ENCODE measurements at places on chromosomes 11 and 22.
A peak's percentile ranks its signal among the peaks of the same experiment; 100 is the strongest.

DNA sequence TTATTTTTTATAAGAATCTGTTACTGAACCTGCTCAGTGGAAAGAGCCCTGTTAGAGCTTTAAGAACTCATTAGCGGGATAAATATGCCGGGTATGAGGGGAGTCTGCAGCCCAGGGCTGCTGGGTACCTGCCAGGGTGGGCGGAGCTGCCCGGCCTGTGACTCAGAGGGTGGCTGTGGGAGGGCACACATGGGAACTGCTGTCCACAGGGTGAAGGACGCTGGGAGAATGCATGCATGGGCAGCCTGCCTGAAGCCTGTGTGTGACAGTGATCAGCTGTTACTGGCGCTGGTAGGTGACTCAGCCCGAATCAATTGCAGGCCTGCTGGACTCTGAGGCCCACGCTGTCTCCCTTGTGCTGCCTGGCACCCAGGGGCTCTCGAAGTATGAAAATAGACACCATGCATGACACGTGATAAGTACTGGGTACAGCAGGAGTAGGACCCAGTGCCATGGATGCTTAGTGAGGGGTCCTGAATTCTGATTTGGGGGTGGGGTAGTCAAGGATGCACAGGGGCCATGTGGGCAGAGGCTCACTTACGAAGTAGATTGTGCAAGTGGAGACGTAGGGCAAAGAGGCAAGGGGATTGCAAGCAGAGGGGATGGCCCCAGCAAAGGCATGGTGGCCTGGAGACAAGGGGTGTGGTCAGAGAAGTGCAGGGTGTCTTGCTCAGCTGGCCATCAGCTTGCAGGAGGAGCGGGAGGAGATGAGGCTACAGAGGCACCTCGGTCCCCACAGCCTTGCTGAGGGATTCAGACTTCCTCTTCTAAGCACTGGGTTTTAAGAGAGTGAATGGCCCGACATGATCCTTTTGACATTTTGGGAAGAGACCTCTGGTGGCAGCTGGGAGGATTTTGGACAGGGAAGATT lies 36.5 kb downstream of the GRIK4 start:
- no peak for DNase-seq

- no peak for DNase-seq
These were observed 17.0 kb upstream of the CHKA start for GRCh38 chr11:68138237-68138636.

DNA sequence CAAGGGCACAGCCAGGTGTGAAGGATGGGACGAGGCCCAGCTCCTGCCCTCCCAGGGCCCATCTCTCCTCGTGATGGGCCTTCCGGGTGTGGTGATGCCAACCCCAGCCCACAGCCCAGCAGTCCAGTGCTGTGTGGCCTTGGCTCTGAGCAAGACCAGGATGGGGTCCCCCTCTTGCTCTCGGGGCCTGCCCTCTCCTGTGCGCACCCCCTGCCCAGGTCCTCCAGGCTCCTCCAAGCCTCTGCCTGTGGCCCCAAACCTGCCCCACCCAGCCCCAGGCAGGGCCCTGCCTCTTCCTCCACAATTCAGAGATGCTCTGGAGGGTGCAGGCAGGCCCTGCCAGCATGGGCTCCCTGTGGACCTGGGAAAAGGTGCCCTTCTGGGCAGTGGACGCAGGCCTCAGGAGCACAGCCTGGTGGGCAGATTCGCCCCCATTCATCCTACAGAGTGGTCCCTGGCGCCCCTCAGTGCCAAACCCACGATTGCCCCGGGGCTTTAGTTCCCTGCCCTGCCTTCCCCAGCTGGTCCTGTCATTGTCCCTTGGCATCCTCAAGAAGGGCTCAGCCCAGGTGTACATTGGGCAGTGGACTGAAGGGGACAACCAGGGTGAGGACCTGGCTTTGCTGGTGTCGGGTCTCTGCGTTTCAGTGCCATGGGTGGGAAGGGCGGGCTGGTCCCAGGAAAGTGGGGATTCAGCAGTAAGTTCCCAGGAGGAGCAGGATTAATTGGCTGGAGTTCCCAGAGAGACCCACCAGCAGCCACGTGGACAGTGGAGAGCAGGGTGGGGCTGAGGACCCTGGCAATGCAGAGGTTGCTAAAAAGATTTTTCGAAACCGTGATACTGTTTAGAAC lies 19.8 kb downstream of the EIF1AD start:
- DNase-seq: no peak

DNA sequence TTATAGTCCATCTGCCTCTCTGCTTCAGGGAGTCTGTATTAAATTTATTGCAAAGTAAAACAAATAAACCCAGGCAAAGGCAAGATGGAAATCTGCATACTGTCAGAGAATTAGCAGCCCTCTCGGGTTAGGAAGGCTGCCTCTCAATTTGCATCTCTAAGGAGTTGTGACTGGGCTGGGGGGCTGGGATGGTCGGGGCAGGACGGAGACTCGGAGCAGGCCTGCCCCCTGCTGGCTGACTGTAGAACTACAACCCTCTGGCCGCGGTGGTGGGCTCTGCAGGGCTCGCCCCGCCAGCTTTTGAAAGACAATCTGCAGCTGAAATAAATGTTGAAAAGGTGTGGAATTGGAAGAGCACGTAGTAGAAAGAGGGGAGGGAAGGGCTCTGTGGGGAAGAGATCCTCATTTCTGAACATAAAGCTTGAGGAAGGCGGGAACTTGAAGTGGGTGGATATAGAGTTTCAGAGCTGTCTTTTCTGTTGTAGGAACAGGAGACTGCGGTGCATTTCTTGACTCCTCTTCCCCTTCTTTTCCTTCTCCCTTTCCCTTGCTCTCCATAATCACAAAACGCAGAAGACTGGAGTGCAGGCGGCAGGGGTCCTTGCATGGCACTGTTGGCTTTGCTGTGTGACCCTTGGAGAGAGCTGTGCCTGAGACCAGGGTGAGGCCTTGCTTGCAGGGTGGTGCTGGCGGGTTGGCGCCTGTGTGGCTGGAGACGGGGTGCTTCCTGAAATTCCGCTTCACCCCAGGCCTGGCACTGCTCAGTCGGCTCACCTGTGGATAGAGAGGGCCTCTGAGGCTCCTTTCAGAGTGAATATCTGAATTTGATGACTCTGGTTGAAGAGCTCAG lies 22.6 kb upstream of the PKNOX2 start:
- DNase-seq: peak; percentile 59

DNA sequence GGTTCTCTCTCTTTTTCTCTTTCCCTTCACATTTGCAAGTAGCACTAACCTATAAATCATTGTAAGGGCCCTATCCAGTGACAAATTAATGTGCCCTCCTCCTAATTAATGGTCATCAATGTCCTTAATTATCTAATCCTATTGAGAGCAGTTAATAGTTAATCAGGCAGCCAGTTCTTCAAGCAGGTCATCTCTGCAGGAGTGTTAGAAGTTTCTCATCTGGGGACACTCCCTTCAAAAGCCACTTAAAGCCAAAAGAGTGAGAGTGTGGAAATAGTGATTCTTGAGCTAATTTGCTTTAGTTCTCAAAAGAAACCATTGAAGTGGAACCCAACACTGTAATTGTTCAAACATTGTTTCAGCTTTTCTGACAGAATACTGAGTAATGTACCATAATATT lies 141.6 kb downstream of the ELP4 start:
- no peak for DNase-seq

- DNase-seq: no peak
These were observed 16.8 kb upstream of the P2RY2 start for GRCh38 chr11:73201249-73201648.

DNA sequence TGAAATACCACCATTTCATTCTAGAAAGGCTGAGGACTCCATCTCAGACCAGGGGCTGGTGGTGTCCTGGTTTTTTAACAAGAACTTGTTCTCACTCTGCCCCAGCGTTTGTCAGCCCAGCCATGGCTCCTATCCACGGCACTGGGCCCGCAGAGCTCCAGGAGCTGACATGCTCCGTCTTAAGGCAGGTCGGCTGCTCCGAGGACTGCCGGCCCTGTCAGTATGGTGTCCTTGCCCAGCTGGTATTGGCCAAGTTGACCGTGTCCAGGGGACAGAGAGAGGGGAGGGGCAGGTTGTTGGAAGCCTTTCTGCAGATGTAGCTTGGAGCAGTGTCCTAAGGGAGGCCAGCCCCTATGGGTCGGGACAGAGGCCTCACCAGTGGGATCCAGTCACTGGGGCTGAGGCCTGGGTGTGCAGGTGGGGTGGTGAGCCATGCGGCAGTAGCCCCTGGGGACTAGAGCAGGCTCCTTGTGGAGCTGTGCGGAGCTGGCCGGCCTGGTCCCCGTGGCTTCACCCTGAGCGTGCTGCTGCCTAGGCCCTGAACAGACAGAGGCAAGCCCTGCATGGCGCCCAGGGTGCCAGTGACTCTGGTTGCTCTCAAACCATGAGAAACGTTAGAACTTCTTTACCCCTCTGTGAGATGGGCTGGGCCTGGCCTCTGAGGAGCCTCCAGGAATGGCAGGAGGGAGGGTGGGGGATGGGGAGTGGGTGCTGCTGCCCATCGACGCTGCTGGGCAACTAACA lies 39.9 kb upstream of the KCNQ1OT1 start:
- DNase-seq: no peak

GRCh38 chr11:15927864-15928217 lies 428.5 kb downstream of the SOX6 start:
- no peak for DNase-seq

DNA sequence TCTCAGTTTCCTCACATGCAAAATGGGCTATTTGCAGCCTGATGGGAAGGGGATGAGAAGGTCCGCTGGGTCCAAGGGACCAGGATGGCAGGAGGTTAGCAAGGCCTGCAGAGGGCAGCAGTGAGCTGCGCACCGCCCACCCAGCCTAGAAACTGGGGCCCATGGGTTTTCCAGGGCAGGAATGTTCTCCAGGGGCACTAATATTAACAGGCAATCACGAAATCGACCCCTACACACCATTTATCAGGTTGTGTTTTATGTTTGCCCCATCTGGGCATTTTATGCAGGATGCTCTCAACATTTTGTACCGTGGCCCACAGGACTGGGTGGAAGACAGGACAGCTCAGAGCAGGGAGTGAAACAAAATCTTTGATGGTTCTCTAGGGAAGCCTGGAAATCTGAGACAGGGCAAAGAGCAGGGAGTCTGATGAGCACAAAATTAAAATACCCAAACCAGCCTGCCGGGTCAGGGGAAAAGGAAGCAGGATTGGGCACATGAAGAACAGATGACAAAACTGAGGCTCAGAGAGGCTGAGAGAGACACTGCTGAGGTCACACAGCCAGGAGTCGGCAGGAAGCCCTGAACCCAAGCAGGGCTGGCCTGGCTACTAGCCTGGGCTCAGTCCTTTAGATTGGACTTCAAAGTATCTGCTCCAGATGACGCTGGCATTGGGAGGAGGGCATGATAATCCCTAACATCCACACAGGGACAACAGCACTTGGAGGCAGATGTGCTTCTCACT lies 1.6 kb upstream of the BCR start:
- DNase-seq: peak; percentile 59

GRCh38 chr11:73969991-73970800 lies 12.4 kb downstream of the UCP2 start:
- DNase-seq: no peak

GRCh38 chr11:60734279-60734678 lies 9.8 kb downstream of the MS4A18 start:
- DNase-seq: no peak

DNA sequence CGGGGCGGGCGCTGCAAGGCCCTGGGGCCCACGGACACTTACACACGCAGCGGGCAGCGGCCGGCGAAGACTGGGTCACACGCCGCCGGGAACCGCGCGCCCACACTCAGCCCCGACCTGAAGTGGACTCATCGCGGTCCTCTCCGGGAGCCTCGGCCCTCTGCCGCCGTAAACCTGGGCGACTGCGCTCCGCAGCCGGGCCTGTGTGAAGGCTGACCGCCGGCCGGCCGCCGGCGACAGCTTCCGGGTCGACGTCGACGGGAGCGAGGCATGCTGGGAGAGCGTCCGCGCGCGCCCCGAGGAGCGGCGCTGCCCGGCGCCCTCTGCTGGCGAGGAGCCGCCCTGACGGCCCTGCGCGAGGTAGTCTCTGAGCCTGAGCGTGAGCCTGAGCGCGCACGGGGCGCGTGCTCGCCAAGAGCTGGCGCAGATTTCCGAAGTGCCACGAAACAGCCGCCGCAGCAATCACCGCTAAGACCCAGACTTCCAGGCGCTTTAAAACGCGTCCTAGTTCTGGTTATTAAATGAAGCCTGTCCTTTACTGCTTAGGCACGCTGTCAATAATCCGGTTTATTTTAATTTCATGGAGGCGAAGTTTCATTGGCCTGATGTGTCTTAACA lies at the start of gene SNX19:
Gene SNX19 (minus strand): TSS at position 242 of the 618 bp plus-strand sequence. CDS start 540 bp downstream, outside the sequence.
- peak; percentile 84 for DNase-seq

DNA sequence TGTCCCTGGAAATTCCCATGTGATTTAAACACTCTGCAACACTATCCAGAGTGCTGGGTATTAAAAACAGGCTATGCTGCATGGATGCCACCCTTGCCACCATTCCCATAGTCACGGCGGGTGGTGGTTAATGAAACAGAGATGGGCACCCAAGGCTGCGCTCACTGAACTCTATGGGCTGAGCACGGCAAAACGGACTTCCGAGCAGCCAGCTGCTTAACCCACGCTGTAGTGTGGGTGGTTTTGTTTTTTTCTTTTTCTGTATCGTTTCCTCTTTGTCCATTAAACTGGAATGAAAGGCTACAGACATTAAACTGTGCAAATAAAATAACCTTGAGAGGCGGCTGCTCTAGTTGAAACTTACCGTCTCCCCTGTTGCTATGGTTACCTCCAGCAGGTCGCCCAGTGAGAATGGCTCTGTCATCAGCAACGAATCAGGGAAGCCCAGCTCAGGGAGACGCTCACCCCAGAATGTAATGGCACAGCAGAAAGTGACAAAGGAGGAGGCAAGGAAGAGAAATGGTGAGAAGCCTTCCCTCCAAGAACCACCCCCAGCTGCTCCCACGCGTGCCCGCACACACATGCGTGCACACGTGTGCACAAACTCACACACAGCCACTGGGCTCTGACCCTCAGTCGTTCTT lies 102.1 kb downstream of the C11orf91 start:
- no peak for DNase-seq

DNA sequence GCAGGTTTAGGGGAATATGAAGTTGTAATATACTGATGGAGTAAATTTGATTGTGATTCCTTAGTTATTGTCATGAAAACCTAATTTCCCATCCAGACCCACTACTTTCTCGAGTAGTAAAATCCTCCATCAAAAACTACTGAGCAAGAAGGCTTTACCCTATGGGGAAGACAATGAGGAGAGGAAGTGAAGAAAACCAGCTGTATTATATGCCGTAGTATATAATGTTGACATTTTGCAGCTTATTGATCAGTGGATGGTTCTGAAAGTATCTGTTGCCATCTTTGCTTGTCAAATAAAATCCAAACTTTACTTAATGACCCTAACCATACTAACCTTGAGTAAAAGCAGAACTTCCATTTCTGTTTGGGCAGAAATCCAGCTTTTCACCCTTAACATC lies 292.8 kb upstream of the RAG2 start:
- no peak for DNase-seq

Measured in activated naive CD4-positive, alpha-beta T cell (primary cell).